Stromal cell of bone marrow (primary cell): ENCODE measurements at places on chromosomes 5 and 9.

DNA sequence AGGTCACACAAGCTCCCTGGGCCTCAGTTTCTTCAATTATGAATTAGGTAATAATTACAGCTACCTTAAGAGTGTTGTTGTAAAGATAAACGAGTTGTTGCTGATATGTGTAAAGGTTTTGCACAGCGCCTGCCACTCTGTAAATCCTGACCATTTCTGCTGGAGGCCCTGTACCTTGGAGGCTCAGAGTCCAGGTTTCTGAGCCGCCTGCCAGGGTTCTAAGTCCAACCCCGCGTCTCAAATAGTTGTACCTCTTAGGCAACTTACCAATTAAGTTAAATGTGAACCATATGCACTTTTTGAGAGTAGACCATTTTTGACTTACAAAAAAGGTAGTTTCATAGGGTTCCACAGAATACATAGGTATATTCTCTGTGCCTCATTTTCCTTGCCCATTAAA, 156.8 kb upstream of the KLF9 start:
- DNase-seq, result no peak

DNA sequence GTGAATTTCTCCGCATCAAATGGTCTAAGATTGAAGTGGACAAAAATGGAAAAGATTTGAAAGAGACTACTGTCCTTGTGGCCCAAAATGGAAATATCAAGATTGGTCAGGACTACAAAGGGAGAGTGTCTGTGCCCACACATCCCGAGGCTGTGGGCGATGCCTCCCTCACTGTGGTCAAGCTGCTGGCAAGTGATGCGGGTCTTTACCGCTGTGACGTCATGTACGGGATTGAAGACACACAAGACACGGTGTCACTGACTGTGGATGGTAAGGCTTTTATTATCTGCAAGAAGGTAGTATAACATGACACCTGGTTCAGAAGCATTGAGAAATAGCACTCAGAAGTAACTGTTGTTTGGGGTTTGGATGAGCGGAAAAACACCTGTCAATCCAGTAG, 18.7 kb downstream of the VCAN start:
- DNase-seq, result no peak

GRCh38 chr5:1807451-1808185, 6.4 kb downstream of the NDUFS6 start:
- DNase-seq, result no peak

DNA sequence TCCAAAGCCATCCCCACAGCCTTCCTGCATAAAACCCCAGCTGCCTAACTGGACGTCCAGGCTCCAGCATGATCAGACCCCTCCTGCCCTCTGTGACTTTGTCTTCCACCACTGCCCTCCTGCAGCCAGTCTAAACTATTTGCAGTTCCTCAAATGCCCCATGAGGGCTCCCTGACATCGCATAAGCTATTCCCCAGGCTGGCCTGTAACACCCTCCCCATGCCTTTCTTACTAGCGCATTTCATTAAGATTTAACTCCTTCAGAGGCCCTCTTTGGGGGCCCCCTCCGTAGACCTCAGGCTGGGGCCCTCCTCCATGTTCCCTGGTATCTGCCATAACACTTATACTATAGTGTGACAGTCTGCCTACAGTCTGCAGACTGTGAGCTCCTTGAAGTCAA, 15.5 kb upstream of the SMIM23 start:
- DNase-seq, result no peak

- DNase-seq, result no peak
These were observed 45.7 kb downstream of the PLAC8L1 start for GRCh38 chr5:146059460-146060220.
